ENCODE measurements at places on chromosomes 5 and 9. TPM values are rescaled to one million over a fixed set of nuclear protein-coding genes. Genes with fewer than 3 reads are reported as not detected.

PCDHAC2 gene
- 16.0 TPM for total RNA-seq

CHMP5 gene
- 143 TPM for total RNA-seq

TAF1L gene
- total RNA-seq = under 0.01 TPM

PIP5K1B gene
- not detected for total RNA-seq

NMUR2 gene
- not detected for total RNA-seq

IL17B gene
- 0.48 TPM for total RNA-seq

C1QTNF3 gene
- 0.43 TPM for total RNA-seq

VCP gene
- 237 TPM for total RNA-seq

PLCXD3 gene
- total RNA-seq = under 0.01 TPM

IL13 gene
- total RNA-seq = not detected

CDC20B gene
- total RNA-seq = not detected

SLC34A3 gene
- total RNA-seq = not detected

S100Z gene
- total RNA-seq = not detected

PCDHB7 gene
- under 0.01 TPM for total RNA-seq

AIF1L gene
- total RNA-seq = 63.4 TPM

DMAC1 gene
- total RNA-seq = 11.3 TPM

IL9 gene
- total RNA-seq = not detected
